Left kidney (tissue), 8 donors: ENCODE measurements at places on chromosomes 2 and 18. TPM values are rescaled to one million over a fixed set of nuclear protein-coding genes. Genes with fewer than 3 reads are reported as not detected.

GRCh38 chr2:197209742-197210408, 100.7 kb downstream of the ANKRD44 start:
- DNase-seq, result no peak

GRCh38 chr2:8234757-8235374, 447.0 kb upstream of the ID2 start:
- no peak for DNase-seq

GRCh38 chr2:74546004-74546403, 7.7 kb downstream of the LOXL3 start:
- no peak for DNase-seq

DNA sequence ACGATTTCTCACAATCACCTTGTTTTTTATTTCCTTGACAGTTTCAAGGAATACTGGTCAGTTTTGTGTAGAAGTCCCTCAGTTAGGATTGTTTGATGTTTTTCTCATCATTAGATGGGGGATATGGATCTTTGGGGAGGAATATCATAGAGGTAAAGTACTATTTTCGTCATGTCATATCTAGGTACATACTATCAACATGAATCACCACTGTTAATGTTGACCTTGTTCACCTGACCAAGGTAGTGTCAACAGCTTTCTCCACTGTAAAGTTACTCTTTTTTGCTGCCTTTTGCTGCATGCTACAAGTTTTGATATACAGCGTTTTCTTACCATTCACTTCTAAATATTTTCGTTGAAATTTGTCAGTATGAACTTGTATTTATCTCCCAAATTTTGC, 32.7 kb downstream of the NLRC4 start:
- DNase-seq, result no peak

GRCh38 chr18:50790948-50791347, 28.9 kb downstream of the MRO start:
- DNase-seq, result no peak

DNA sequence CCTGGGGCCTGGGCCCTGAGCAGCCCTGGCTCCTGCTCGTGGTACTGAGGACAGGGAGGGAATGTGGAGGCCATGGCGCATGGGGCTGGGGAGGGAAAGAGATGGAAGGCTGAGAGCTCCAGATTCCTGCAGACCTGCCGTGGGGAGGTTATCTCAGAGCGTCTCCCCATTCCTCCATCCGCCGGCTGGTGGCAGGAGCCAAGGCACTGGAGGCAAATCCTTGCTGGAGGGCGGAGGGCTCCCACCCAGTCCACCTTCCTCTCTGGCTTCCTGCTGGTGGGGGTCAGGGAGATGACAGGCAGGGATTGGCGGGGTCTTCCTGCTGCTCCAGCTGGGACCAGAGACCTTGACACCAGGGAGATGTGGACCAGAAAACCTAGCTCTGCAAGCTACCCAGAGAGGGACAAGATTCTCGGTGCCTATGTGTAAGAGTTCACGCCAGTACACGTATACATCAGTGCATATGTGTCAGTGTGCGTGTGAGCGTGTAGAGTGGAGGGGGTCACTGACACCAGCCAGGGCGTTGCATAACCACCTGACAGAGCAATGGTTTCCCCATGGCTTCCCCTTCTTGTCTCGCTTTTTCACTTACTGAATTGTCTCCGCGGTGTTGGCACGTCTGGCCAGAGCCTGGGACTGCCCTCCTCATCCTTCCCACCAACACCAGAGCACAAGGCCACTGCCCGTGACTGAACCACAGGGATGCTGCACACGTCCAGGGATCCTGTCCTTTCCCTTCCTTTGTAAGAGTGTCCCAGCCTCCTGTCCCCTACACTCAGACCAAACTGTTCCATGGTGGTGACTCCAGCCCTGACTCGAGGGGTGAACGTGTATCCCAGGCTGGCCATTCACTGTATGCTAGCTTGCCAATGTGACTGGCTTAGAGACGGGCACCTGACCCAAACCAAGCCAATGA, 15.8 kb upstream of the SEMA4C start:
- DNase-seq, result no peak

GKN1 gene
- polyA plus RNA-seq, result not detected
